Activated CD4-positive, alpha-beta T cell treated with anti-CD3 and anti-CD28 coated beads, Interleukin-2, Interleukin-4, amounts not matched to agents 100 ng/mL and 50 ng/mL, durations not matched to agents 16 hours and 8 hours (primary cell): ENCODE measurements at places on chromosomes 13 and 19.

DNA sequence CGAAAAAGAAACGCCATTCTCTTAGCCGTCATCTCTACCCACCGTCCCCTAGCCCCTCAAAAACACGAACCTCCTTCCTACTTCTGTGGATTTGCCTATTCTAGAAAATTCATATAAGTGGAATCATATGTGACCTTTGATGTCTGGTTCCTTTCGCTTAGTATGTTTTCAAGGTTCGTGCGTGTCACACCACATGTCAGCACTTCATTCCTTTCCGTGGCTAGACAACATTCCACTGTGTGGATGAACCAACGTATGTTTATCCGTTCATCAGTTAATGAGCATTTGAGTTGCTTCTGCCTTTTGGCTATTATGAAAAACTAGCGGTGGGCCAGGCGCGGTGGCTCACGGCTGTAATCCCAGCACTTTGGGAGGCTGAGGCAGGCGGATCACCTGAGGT is 14.0 kb upstream of the PPP1R12C start:
- no peak for DNase-seq

DNA sequence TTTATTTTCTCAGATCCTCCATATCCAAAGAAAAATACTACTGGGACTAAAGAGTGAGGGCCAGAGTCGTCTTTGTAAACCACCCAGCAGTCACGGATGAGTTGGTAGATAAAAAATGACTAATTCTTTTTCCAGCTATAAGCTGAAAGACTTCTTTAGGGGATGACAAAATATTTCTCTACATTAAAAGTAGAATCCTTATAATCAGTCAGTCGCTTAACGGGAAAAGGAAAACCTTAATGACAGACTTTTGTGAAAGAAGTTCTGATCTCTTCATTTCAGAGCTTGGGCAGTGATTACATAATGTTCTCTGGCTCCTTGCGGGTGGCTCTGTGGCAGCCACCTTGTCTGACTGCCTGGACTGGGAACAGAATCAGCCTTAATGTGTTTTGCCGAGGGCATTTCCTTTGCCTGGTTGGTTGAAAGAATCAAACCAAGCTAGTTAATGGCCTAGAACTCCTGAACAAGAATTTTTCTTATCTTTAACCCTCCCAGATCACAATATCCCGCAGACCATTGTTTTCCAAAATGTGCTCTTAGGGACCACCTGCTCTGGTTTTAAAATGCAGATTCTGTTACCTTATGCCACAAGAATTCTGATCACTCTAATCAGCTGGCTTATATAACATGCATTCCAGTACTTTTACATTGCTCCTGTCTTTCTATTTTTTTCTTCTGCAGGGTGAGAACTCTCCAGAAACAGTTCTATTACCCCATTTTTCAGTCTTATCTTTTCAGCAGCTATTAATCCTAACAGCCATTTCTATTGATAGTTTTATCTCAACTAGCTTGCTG is 2.5 kb downstream of the ITM2B start:
- DNase-seq: no peak

GRCh38 chr13:60260440-60260839 is 96.7 kb upstream of the DIAPH3 start:
- no peak for DNase-seq

GRCh38 chr19:15371119-15371518 is 8.5 kb downstream of the AKAP8 start:
- no peak for DNase-seq

GRCh38 chr19:1211494-1212234 is 6.1 kb downstream of the STK11 start:
- no peak for DNase-seq

DNA sequence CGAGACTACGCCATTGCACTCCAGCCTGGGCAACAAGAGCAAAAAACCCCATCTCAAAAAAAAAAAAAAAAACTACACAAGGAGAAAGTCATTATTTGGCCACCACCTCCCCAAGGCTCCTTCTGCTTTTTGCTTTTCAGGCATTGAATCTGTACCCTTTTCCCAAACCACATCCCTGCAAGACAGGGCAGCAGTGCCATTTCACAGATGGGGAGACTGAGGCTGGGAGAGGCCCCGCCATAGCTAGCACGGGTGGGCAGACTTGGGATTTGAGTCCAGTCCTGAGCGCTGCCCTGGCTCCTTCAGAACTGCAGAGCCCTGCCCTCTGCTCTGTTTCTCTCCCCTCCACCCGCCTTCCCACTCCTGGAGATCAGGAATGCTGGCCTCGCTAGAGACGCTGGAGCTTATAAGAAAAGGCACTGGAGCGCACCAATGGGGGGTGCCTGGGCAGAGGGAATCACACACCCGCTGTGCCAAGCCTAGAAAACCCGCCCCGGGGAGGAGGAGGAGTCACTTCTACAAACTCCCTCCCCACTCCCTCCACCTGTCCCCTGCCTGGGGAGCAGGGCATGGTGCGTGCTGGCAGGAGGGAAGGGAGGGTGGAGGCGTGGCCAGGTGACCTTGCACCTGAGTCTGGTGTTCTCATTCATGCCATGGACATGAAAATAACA is 17.6 kb downstream of the TJP3 start:
- DNase-seq: no peak

- DNase-seq: no peak
Observed at GRCh38 chr13:23820530-23820929, 68.7 kb downstream of the MIPEP start.

DNA sequence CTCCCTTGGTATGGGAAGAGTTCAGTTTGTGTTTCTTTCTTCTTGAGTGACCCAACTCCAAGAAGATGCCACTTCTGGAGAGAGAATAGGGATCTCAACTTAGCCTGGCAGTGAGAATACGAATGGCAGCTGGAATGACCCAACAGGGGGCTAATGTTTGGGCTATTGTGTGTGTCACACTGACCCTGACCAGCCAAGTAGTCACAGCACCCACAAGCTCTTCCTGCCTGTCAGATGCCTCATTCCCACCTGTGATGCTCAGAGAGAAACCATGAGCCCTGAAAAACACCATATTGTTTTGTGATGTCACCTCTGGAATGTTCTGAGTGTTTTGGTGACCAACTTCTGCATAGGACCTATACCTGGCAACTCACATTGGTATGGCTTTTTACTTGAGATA is at the start of gene CBY2:
TSS of gene CBY2 (plus strand) at position 233 of the 400 bp plus-strand sequence. CDS start at position 304, 71 bp downstream.
- no peak for DNase-seq

GRCh38 chr19:49374665-49375434 is 11.2 kb downstream of the DKKL1 start:
- DNase-seq: no peak

DNA sequence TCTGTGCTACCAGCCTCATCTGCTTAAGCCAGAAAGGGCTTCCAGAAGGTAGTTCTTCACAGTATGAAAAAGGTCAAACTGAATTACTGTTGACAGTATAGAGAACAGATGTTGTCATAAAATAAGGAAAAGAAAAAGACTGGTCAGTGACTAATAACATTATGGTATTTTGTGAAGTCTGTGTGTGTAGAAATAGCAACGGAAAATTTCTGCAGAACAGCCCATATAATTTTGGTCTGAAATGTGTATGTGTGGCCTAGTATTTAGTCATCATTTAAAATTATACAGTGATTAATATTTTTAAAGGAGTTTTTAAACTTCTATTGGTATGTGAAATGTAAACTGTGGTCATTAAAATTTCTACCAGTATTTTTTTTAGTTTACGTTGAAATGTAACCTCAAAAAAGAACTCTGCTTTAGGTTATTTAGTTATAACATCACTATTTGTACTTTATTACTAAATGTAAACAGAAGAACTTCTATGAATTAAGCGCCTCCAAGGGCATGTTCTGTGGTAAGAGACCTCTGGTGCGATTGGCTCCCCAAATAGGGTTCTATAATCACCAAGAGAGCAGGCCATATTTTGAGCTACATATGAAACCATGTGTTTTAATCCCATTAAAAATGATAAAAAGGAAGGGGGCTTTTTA is 3.3 kb upstream of the GPR183 start:
- DNase-seq: peak; percentile 60

DNA sequence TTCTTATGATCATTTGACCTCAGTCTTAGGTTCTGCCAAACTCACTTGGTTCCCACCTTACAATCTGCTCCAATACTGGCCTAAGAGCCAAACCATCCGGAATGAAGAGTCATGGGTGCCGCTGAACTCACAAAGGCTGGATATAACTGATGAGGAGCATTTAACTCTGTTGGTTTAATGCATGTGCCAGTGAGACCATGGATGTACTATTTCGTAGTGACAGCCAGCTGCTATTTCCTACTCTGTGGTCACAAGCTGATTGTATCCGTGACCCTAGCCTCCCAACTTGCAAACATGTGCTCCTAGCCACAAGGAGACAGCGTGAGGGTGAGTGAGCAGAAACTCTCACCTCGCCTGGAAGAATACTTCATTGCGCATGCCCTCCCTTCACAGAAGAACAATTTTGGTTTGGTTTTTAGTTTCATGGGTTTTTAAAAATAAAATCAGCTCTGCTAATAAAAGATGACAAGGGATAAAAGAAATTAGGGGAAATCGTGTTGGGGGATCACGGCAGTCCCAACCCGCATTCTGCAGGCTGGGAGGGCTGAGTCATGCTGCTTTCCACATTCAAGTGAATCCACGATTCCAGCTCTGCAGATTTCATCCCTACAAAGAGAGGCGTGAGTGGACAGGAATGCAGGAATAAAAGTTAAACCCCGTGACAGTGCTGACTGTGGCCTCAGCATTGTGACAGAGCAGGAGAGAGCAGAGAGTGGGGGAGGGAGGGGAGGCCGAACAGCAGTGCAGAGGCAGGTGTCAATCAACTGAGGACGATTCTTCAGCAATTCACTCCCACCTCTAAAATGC is 66.8 kb upstream of the RAP2A start:
- DNase-seq: no peak

- DNase-seq: no peak
Observed at GRCh38 chr13:76552041-76552772, 334.0 kb downstream of the KCTD12 start.

DNA sequence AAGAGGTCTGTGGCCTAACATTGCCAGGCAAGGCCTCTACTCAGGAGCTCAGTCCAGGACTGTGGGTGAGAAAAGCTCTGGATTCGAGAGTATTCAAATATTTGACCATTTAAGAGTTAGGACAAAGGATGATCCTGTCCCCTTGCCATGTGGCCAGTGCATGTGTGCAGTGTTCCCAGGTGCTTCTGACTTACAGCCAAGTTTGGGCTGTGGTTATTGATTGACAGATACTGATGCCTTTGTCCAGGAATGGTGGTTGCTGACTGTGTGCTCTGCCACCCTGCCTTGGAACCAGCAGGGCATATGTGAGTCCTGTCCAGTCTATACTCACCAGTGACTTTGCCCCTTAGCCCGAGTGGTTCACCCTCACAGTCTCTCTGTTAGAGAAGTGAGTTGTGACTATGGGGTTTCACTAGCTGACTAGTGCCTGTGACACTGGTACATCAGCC is 51.9 kb downstream of the GARRE1 start:
- no peak for DNase-seq

DNA sequence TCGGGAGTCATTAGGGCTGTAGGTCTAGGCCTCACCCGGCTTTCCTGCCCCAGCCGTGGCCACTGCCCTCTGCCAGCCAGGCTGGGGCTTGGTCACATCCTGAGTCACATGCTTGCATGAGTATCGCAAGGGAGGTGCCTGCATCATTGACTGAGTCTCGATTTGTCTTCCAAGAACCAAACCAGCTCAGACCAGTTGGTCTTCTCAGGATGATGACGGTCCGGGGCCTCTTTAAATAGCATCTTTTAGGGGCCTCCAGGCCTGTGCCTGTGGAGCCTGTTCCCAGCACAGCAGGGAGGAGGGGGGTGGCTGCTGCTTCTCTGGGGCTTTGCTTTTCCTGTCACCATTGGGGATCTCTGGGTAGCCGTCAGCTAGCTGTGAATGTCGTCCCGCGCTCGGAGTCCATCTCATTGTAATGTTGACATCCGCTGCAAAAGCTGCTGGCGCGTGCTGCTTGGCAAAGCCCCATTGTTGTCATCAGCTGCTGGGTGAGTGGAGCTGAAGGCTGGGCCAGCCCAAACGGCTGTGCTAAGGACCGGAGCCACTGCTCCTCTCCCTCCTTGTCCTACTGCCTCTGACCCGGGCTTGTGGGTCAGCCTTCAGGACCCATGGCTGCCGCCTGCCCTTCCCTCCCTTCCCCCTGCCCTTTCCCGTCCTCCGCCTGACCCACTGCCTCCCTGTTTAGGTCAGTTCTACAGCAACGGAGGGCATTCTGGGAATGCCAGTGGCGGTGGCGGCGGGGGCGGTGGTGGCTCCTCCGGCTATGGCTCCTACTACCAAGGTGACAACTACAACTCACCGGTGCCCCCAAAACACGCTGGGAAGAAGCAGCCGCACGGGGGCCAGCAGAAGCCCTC is 14.3 kb upstream of the QTRT1 start:
- DNase-seq: no peak

- DNase-seq: no peak
Observed at GRCh38 chr13:48950501-48950875, 25.2 kb upstream of the FNDC3A start.

DNA sequence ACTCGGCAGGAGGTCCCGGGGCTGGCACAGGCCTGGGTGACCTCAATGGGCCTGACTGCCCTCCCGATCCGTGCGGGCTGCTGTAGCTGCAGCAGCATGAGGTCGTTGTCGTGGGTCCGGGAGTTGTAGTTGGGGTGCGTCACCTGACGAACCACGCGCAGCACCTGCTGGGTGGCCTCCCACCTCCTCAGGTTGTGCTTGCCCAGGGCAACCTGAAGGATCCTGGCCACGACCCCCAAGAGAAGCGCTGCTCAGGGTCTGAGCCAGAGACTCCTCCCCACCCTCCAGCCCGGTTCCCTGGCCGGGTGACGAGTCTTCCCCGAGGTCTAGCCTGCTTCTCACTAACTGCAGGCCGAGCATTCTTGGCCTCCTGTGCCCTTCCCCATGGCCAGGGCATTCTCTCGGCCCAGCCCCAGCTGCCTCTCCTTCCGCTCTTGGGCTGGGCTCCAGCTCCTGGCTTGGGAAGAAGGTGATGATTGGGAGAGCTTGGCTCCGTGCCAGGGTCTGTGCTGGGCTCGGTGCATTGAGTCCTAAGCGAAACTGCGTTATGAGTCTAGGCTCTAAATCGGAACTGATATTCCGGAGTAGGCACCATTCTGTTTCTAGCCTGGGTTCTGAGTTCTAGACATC is 3.1 kb downstream of the KLK14 start:
- DNase-seq: no peak

DNA sequence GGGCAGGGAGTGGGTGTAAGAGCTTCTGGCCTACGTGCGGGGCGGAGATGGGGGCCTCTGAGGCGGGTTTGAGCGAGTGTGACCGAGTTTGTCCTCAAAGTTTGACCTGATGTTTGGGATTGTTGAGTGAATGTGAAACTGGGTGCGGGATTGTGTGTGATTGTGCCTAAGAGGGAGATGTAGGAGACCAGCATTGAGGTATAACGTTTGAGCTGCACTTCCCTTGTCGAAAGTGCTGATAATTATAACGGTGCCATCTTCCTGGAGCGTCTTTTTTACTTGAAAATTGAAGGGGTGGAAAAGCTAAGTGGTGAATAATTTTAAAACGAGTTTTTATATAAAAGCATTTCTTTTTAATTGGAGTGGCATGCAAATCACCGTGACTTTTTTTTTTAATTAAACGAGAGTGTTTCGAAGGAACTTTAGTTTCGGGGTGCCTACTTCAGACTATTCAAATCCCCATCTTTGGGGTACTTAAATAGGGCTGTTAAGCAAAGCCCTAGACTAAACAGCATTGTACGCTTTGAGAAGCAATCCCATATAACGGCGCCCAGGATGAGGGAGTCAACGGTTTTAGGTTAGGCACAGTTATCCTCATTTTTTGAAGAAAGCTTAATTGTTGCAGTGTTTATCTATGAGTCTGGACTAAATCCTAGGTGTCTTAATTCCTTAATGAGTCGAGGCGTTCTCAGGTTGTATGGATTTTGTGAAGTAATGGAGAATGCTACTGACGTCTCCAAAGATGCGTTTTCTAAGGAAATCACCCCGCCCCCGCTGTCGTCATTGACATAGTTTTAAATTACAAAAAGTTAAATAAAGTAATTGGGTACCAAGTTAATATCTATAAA is 594 bp downstream of the ZNF146 start:
- DNase-seq: peak; percentile 6
